ENCODE measurements at places on chromosomes 13 and 19.

DNA sequence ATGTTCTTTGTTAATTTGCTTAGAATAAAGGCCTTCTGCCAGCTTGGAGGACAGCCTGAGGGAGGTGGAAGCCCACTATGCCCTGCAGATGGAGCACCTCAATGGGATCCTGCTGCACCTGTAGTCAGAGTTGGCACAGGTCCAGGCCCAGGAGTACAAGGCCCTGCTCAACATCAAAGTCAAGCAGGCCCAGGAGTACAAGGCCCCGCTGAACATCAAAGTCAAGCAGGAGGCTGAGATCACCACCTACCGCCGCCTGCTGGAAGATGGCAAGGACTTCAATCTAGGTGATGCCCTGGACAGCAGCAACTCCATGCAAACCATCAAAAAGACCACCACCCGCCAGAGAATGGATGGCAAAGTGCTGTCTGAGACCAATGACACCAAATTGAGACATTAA lies 41.7 kb downstream of the ZNF85 start:
- DNase-seq = no peak

DNA sequence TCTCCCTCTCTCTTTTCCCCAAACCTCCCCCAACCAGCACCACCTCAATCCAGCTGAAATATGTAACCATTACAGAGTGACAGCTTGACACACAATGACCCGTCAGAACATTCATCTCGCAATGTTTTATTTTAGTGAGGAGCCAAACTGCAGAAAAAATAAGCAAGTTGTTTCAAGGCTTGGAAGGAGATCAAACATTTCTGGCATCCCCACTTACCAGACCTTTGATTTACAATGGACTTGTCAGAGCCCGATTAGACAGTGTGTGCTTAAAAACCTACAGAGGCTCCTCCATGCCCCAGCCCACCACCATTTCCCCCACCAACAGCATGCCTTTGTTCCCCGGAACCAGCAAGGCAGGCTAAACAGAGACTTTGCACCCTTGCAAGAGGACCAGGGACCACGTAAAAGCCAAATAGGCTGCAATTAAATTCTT lies 382.8 kb upstream of the ZNF507 start:
- no peak for DNase-seq

DNA sequence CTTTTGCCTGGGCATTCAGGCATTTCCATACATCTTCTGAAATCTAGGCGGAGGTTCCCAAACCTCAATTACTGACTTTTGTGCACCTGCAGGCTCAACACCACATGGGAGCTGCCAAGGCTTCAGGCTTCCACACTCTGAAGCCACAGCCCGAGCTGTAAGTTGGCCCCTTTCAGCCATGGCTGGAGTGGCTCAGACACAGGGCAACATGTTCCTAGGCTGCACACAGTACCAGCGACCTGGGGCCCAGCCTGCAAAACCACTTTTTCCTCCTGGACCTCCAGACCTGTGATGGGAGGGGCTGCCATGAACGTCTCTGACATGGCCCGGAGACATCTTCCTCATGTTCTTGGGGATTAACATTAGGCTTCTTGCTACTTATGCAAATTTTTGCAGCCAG lies 1558.2 kb upstream of the PCDH20 start:
- no peak for DNase-seq

GRCh38 chr13:32538143-32538620 lies 413 bp downstream of the N4BP2L2 start:
- DNase-seq = no peak

DNA sequence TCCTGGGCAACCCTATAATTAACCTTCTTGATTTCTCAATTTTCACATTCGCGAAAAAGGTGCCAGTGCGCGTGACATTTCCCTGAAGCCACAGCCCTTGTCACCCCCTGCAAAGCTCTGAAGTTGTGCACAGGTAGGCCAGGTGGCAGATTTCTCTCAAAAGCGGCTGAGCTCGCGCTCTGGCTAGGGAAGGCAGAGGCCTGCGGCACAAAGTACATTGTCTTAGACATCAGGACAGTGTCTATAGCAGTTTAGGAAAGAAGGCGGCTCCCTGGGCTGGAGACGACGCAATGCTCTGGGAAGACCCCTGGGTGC lies 42.9 kb upstream of the ZNF14 start:
- DNase-seq = no peak

- DNase-seq = no peak
These were observed 23.3 kb upstream of the BCL3 start for GRCh38 chr19:44725251-44725650.

DNA sequence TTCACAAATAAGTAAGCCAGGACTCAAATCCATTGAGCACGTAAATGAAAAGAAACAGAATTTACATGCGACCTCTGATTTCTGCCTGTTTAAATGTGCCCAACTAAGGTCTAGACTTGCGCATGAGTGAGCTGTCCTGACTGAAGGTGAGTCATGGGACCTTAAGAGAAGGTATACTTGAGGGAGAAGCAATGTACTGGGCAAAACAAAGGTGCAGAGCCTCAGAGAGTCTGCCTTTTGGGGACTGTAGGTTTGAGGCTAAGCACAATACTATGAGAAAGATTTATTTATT lies 45.8 kb downstream of the UFM1 start:
- no peak for DNase-seq
